Stimulated activated CD8-positive, alpha-beta memory T cell treated with anti-CD3 and anti-CD28 coated beads, Interleukin-7, amount 100 ng/mL, for 4 hours (primary cell): ENCODE measurements at places on chromosomes 13 and 19.
A peak's percentile ranks its signal among the peaks of the same experiment; 100 is the strongest.

GRCh38 chr13:38900188-38900587, 90.4 kb downstream of the STOML3 start:
- no peak for DNase-seq

GRCh38 chr13:20350819-20351218, 118.7 kb upstream of the GJB6 start:
- no peak for DNase-seq

GRCh38 chr19:48745208-48745995, 1.3 kb downstream of the IZUMO1 start:
- DNase-seq, result peak; percentile 27

DNA sequence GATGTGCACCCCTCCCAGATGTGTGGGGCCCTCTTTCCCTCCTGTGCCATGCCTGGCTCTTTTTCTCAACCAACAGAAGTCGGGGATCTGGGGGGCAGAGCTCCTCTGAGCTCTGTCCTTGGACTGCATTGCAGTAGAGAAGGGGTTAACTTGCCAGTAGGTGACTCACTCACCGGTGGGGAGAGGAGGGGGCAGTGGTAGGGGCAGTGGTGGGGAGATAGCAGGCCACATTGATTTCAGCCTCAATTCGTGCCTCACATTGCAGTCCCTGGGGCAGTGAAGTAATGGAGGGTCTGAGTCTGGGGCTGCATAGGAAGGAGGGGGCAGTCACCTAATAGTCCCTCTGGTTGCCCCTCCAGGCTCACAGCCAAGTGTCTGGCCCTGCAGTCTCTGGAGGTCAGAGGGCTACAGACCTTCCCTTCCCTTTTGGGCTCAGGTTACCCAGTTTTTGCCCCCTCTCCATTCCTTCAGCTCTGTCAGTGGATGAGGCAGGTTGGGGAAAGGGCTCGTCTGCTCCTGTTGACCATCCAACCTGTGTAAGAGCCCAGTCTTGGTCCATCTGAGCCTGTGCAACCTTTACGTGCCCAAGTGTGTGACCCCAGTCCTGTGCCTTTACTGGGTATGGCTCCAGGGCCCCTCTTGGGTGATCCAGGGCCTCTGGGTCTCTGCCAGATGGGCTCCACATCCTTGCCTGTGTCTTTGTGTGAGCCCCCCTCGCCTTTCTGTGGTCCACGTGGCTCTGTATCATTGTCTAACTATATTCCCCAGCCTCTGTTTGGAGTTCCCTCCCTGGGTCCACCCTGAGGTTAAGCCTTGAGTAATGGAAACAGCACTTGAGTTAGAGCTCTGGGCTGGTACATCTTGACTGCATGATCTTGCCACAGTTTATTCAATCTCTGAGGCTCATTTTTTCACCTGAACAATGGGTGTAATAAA, 13.0 kb downstream of the CIC start:
- DNase-seq, result no peak

DNA sequence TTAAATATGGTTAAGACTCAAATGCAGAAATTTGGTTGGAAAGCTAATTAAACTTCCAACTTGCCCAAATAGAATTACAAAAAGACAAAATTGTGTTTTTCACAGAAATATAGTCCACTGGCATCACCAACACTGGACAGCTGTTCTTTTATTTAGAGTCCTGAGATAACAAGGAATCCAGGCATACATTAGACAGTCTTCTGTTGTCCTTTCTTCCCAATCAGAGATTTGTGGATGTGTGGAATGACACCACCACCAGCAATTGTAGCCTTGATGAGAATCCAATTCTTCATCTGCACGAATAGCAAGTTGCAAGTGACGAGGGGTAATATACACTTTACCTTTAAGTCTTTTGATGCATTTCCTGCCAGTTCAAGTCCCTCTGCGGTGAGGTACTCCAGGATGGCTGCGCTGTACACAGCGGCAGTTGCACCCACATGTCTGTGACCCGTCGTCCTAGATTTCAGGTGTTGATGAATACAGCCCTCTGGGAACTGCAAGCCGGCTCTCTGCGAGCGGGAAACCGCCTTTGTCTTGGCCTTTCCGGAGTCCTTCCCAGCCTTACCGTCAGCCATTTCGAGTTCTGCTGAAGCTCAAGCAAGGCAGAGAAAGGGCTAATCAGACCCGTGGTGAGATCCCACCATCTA, 14.7 kb downstream of the UBAC2 start:
- DNase-seq, result no peak

DNA sequence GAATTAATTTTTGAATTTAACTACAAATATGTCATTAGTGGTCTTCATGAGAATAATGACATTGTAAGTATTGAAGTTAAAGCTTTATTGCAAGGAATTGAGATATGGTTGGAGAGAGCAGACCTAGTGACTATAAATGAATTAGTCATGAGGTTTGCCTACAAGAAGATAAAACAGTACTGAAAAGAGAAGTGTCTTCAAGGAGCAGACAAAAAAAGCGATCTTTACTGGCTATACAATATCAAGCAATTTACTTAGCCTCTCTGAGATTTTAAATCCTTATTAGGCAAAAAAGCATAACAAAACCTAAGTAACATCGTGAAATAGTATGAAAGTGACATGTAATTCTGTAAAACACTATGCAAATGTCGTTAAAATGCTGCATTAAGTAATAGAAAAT, 435.1 kb upstream of the PCDH20 start:
- DNase-seq, result no peak

DNA sequence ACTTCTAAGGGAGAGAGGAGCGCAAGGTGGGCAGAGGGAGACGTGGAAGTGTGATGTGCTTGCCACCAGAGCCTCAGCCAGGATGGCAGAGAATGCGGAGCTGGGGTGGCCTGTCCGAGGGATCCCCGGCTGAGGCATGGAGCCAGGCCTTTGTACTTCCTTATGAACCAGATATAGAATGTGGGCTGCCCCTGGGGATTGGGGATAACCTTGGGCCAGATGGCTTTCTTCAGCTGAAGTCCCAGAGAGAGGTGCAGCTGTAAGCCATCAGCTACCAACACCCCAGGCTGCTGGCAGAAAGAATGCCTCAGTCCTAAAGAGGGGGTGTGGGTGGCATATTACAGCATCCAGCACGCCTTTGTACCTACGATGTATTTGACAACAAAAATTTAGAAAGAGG, 25.5 kb upstream of the FBXO17 start:
- DNase-seq, result no peak

DNA sequence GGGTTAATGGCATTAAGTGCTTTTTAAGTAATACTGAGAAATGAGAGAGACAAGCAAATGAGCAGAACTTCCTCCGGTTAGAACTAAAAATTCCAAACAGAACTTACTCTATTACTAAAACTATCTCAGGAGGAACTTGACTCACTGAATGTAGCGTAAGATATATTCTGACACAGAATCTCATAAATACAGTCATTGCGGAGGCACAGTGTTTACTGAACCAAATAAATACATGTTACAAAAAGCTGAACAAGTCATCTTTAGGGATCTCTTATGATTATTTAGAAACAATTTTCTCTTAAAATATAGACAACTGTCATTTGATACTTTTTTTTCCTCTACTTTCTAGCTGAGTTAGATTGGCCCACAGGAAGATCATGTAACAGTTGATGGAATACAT, 283.1 kb downstream of the KLF12 start:
- no peak for DNase-seq

GRCh38 chr13:112761701-112762689, 72.2 kb downstream of the ATP11A start:
- DNase-seq, result no peak

GRCh38 chr13:44170731-44171130, 202.9 kb upstream of the SERP2 start:
- no peak for DNase-seq

DNA sequence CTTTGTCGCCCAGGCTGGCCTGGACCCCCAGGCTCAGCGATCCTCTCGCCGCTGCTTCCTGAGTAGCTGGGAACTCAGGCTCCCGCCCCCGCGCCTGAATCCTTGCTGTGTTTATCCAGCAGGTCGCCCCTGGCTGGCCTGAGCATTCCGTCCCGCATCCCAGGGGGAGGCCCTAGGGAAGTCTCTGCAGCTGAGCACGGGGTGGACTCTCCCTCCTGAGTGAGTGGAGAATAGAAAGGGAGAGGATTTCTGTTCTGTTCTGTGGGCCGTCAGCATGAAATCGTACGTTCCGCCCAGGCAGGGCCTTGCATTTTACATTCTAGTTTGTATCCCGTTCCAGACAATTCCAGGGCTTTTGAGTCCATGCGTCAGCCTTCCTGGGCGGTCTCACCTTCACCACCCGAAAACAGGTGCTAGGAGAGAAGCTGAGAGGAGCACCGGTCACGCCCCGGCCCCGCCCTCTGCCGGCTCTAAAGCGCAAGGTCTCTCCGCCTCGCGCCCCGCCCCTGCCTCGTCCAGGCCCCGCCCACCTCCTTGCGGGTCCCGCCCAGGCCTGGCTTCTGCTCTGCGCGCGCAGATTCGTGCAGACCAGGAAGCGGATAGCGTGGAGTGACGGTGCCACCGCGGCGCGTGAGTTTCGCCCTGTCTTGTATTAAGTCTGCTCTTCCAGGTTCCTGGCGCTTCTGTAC, at the start of gene ZNF761:
Gene ZNF761, plus strand, starts transcription at position 586 of the 689 bp plus-strand sequence. CDS start 15,285 bp downstream, outside the sequence.
- DNase-seq, result peak; percentile 93

GRCh38 chr13:105083992-105084391, 1451.5 kb downstream of the EFNB2 start:
- DNase-seq, result no peak

DNA sequence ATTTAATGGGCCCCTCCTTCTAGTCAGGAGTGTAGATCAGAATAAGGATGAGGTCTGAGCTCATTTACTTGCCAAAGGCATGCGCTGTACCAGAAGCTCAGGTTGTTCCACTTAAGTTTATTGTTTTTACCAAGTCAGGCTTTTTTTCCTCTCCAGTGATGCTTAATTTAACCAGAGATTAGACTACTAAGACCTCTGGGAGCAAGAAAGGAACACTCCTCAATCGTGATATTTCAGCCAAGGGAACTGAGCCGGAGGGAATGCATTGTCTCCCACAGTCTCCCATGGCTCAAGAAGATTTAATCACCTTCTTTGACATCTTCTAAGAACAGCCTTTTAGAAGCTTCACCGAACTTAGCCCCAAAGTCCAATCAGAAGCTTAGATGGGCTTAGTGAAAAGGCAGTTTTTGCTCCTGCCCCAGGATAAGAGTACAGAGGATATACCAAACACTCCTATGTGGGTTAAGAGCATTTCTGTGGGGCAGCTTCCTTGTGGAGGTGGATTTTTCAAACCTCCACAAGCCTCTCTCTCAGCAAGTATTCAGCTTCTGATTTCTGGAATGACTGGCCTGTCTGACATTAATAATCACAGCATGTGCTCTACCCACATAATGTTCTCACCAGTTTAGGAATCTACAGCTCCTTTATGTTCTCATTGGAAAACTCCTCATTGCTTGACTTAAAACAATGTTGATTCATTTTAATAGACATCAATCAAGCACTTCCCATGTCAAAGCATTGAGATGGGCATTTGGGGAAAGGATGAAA, 322.7 kb downstream of the SUCLA2 start:
- DNase-seq, result no peak

GRCh38 chr13:20171364-20171763, 10.5 kb upstream of the GJA3 start:
- DNase-seq, result no peak

DNA sequence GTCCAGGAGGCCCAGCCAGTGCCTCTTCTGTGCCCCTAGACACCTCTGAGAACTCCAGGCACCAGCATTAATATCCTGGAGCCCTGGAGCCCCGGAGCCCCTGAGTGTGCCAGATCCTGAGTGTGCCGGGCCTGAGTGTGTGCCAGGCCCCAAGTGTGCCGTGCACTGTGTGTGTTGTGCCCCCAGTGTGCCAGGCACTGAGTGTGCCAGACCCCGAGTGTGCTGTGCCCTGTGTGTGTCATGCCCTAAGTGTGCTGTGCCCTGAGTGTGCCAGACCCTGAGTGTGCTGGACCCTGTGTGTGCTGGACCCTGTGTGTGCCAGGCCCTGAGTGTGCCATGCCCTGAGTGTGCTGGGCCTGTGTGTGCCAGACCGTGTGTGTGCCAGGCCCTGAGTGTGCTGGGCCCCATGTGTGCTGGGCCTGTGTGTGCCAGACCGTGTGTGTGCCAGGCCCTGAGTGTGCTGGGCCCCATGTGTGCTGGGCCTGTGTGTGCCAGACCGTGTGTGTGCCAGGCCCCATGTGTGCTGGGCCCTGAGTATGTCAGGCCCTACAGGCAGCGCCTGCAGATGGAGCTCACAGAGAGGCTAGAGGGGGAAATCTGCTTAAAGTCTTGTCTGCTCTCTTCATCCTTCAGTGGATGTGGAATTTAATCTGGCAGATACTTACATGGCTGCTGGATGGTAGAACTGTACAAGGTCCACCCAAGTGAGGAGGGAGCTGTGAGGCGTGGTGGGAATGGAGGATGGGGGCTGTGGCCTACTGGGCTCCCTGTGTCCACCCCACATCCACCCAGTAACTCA, 53.9 kb downstream of the C13orf46 start:
- no peak for DNase-seq

- DNase-seq, result no peak
Measured at GRCh38 chr13:51225029-51225428, 2.8 kb downstream of the FAM124A start.

GRCh38 chr13:85816413-85816812, 17.2 kb upstream of the SLITRK6 start:
- no peak for DNase-seq

DNA sequence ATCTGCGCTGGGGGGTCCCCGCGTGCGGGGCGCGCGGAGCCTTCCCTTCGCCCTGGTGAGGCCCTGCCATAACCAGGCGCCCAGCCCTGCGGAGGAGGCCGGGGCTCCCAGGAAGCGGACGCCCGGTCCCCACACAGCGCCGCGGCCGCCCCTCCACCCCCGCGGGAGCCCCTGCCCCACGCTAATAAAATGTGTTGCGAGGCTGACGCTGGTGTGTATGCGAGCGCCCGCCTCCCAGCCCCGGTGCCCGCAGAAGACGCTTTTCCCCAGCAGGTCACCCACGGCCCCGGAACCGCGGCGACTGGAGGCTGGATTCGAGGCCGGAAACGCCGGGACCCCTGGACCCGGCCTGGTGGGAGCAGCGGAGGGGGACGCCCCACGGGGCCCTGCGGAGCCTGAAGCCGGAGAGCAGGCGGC, 12.1 kb upstream of the CDC34 start:
- DNase-seq, result no peak

DNA sequence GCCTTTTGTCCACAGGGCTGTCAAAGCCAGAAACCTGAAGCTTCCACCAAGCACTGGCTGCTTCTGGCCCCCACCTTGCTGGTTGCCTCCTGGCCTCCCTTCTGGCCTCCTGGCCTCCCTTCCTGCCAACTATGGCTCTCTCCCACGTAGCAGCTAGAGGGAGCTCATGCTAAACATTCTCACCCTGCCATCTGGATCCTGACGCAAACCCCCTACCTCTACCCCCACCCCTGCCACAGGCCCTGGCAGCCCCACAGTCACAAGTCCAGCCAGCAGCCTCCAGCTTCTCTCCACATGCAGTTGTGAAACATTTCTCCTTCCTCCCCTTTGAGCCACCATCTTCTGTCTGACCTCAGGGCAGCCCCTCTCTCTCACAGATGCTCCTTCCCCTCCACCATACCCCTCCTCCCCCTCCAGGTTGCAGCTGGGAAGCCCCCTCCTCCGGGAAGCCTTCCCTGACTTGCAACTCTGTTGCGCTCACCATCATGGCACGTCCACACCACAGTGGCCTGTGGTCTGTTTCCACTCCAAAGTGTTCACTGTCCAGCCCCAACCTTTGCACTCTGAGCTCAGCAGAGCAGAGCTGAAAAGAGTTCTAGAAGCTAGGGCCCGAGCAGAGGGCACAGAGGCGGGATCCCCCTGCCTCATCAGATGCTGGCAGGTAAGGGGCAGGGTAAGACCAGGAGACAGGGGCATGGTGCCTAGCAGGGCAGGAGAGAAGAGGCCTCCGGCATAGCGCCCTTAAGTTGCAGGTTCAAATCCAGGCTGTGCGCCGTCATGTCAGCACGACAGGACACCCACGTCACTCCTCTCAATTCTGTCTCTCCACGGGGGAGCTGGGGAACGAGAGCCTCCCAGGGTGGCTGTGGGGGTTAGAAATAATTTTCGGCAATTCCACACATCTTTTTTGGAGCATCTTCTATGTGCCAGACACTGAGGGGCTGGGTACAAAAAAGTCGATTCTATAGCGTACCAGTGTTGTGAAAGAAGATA, 7.3 kb downstream of the ADGRL1 start:
- DNase-seq, result no peak
